ENCODE measurements at places on chromosomes 4 and X.

GRCh38 chr4:26809811-26810210 lies 50.8 kb upstream of the STIM2 start:
- no peak for DNase-seq

DNA sequence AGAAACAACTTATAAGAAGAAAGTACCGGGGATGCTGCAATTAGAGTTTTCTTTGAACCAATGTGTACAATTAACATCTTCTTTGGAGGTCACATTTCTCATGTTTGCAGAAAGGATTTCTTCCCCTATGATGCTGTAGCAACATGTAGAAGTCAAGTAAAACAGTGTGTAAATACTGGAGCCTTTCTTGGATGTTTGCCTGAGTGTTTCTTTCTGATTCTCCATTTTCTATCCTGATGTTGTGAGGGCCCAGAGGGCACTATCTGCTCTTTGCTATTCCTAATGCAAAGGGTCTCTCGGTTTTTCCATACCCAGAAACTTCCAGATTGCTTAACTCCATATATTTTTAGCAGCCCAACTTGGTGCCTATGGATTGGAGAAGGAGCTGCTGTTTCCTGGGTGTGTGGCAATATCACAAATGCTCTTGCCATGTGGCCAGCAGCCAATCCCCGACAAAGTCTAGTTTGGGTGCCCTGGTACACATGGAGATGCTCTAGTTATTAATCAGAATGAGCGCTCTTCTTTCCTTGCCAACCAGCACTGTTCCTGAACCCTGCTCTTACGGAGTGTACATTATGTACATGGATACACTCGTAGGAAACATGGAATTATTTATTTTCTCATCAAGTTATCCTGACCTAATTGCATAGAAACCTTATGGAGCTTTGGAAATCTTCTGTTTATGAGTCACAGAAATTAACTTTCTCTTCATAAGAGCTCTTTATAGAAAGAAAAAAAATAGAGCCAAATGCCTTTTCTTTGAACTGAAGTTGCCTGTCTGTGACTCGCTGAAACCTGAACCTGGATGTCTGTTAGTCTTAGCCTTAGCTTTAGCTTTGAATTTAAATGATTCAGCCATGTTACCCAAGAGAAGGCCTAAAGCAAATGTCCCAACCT lies 67.0 kb upstream of the GPC4 start:
- DNase-seq = no peak

DNA sequence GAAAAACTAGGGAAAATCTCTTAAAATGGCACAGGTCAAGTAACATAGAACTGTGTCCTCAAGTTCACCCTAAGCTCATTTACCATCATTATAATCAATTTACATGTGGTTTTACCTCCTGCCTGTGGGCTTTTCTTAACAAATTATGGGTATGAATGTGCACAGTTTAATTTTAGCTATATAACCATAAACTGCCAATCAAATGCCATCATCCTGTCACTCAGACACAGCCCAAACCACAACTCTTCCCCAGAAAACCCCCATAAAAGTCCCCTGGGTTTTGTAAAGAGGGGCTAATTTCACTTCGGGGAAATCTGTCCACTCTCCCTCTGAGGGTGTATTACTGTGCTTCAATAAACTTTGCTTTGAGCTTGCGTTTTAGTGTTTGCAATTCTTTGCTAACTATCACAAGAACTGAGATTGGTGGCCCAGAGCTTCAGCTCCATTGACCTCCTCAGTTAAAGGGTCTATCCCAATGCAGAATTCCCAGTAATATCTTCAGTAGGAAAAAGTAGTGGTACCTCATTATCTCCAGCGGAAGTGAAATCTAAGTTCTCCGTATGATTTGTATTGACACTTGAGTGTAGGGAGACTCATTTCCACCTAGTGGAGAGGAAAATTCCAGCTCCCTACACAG lies 394.6 kb downstream of the SPOCK3 start:
- DNase-seq = no peak

GRCh38 chr4:143212566-143212965 lies 27.8 kb downstream of the USP38 start:
- no peak for DNase-seq

DNA sequence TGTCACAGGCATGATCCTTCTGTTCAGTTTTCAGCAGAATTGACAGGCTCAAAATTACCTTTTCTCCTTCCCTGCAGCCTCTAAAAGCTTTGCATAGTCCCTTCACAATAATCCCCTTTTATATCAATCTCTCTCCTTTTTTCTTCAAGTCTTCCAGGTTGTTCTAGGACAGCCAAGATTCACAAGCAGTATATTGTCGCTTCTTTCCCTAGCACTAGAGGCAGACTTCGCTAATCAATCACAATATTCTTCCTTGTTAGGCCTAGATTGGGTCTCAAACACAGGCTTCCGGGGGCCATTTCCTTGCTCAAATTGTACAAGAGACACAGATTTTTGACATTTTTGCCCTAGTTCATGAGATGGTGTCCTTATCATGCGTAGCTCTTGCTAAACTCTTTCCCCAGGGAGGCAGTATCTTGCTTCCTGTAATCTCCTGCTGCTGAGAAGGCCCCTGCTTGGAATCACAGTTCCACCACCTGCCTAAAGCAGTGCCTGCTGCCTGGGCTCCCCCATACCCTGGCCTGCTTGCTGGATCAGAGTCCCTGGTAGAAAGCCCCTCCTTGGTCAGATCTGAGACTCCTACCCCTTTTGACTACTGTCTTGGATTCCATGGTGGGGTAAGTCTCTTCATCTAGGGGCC lies 57.3 kb downstream of the DMP1 start:
- no peak for DNase-seq

GRCh38 chr4:152256996-152257395 lies 278.9 kb downstream of the FBXW7 start:
- DNase-seq = no peak

DNA sequence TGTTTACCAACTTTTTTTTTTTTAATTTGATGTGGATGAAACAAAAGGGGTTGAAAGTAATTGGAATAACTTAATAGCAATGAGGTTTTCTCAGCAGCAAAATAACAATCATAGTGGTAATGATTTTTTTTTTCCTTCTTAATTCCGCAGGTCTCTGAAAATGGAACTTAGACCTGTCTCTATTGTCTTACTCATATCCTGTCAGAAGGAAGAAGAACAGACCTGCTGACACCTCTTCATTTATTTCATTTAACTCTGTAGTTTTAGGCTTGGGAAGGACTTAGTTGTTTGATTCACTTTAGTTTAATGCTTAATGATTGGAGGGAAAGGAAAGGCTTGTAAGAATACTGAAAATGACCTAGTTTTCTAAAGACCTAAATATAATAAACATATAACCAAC lies 9.0 kb downstream of the PCDH18 start:
- DNase-seq = no peak

GRCh38 chr4:69075061-69075792 lies 21.0 kb upstream of the UGT2B7 start:
- no peak for DNase-seq
